ENCODE measurements at places on chromosomes 16 and 17. TPM values are rescaled to one million over a fixed set of nuclear protein-coding genes. Genes with fewer than 3 reads are reported as not detected.

DNA sequence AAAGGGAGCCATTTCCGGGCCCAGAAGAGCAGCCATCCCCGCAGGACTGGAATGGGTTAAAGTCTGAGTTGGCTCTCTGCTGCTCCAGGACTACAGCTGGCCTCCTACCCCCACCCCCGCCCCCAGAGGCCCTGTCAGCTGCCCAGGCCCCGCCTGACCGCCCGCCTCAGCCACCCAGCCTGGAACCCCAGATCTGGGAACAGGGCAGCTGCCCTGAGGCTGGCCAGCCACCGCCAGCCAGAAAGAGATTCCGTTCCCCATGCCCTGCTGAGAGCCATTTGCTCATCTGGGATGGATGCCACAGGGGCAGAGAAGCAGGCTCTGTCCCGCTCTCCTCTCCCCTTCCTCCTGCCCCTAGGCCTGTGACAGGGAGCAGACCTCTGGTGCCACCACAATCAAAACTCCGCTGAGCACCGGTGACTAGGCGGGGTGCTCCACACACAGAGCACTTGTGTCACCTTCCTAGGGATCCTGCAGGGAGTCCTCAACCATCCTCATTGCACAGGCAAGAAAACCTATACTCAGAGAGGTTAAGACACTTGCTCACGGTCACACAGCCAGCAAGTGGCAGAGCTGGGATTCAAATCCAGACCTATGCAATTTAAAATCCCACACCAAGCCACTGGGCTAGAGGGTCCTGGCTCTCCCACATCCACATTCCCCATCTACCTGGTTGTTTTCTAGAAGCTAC is 44.1 kb downstream of the ZNF423 start:
- H3K36me3 ChIP-seq = no peaks in the 10 kb centered on the region
- no peak overlapping the region for H3K4me3 ChIP-seq
- no peak for DNase-seq
- peaks cover 5% of the 10 kb centered on the region for H3K4me1 ChIP-seq
- no peaks in the 10 kb centered on the region for H3K27me3 ChIP-seq

DNA sequence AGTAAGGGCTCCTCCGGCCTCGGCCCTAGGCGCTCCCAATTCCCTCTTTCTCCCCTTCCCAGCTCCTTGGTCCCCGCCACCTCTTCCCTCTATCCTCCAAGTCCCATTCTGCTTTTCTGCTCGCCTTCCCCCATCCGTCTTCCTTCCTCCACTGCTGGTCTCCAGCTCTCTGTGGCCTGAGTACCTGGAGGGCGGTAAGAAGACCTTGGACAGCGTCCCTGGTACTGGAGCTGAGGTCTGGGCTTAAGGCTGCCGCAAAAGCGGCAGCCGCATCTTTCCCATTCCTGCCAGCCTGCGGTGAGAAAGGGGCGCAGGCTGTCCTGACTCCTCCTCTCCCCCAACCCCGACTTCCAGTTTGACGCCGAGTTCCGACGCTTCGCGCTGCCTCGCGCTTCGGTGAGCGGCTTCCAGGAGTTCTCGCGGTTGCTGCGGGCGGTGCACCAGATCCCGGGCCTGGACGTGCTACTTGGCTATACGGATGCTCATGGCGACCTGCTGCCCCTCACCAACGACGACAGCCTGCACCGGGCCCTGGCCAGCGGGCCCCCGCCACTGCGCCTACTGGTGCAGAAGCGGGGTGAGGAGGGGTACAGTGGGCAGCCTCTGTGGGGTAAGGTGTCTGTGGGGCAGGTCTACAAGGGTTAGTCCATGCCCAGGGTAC is 471 bp downstream of the PARD6A start:
- peak overlapping the region; percentile 90 for H3K27ac ChIP-seq
- H3K36me3 ChIP-seq = peaks cover 31% of the 10 kb centered on the region
- no peaks in the 10 kb centered on the region for H3K27me3 ChIP-seq
- no peak for DNase-seq

DNA sequence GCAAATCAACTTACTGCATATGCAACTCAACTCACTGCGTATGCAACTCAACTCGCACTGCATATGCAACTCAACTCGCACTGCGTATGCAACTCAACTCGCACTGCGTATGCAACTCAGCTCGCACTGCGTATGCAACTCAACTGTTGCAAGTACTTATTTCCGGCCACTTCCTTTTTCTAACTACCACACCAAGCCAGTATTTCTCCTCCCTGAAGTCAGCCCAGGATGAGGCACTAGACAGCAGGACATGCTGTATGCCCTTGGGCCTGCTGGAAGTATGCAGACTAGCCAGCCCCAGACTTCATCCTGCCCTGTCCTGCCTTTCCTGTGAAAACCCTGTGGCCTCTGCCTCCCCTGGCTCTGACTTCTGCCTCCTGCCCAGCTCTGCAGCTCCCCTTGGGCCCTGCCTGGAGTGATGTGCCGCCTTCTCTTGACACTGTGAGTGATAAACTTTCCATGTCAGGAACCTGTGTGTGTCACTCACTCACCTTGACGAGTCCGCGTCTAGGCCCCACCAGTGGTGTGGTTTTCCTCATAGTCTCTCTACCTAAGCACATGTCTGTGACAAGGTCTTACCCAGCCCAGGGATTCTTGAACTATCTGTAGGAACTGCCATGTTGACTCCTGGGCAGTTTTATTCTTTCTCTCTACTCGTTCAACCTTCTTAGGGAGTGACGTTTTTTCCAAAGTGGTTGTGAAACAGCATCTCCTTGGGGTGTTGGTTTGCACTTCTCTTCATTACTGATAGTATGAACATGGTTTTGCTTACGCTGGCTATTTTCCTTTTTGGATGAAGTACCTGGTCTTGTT is 16.4 kb downstream of the ZNF778 start:
- H3K36me3 ChIP-seq = peaks cover 51% of the 10 kb centered on the region
- H3K27ac ChIP-seq = no peak overlapping the region
- DNase-seq = no peak
- no peaks in the 10 kb centered on the region for H3K27me3 ChIP-seq
- H3K4me1 ChIP-seq = no peaks in the 10 kb centered on the region

- peaks cover 67% of the 10 kb centered on the region for H3K4me1 ChIP-seq
- H3K27me3 ChIP-seq = no peaks in the 10 kb centered on the region
- H3K27ac ChIP-seq = peak overlapping the region; percentile 21
- DNase-seq = no peak
- no peaks in the 10 kb centered on the region for H3K36me3 ChIP-seq
- H3K4me3 ChIP-seq = no peak overlapping the region
Observed at GRCh38 chr16:27321013-27321915, 7.5 kb downstream of the IL4R start.

- H3K27ac ChIP-seq = no peak overlapping the region
- no peaks in the 10 kb centered on the region for H3K27me3 ChIP-seq
- H3K36me3 ChIP-seq = peaks cover 43% of the 10 kb centered on the region
- DNase-seq = no peak
- no peak overlapping the region for H3K4me3 ChIP-seq
- H3K4me1 ChIP-seq = peaks cover 13% of the 10 kb centered on the region
Observed at GRCh38 chr17:62688398-62689160, 61.1 kb downstream of the MRC2 start.

DNA sequence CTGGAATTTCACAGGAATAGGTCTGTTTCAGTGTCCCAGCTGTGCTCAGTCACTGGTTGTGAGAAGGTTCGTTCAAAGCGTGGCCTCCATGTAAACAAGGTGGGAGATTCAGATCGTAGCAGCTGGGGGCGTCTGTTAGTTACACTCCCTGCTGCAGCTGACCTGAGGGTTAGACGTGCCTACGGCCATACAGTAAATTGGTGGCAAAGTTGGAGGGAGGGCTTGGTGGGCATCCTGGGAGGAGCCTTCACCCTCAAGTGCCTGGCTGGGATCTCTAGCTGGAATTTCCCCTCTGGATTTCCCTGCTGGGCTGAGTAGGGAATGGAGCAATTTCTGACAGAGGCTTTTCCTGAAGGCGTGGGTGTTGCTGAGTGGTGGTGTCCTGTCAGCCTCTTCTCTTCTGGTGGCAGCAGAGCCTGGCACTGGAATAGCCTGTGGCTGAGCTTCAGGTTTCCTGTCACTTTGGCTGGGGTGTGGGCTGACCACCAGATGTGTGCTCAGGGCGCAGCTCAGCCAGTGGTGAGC is 6.4 kb downstream of the FCSK start:
- no peaks in the 10 kb centered on the region for H3K27me3 ChIP-seq
- no peak overlapping the region for H3K4me3 ChIP-seq
- no peak for DNase-seq

DNA sequence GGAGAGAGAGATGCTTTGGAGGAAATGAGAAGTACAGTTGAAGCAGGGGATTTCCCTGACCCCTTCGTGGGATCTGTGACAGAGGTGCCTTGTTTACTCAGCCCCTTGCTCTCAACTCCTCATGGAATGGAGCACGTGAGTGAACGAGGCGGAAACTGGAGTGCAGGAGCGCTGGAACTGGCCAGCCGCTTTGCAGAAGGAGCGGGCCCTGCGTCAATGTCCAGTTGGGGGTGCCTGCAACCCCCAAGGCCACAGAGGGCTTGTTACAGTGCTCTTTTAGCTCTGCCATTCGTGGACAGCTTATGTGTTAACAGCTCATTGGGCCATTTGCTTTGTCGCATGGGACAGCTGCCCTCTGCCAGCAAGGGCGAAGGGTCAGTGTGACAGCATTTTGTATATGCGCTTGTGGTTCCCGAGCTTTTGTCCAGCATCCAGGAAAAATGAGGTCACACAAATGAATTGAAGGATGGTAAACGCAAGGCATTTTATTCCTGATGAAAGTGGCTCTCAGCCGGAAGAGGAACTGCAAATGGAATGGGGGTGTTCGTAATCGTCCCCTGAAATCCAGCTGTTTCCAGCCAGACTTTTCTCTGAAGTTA is 1395.1 kb downstream of the CDH8 start:
- H3K4me3 ChIP-seq = no peak overlapping the region
- no peaks in the 10 kb centered on the region for H3K36me3 ChIP-seq
- H3K4me1 ChIP-seq = no peaks in the 10 kb centered on the region
- H3K27me3 ChIP-seq = no peaks in the 10 kb centered on the region
- H3K27ac ChIP-seq = no peak overlapping the region
- DNase-seq = no peak

GRCh38 chr17:75010683-75011400 is 1.6 kb upstream of the MRPL58 start:
- H3K27me3 ChIP-seq = no peaks in the 10 kb centered on the region
- no peaks in the 10 kb centered on the region for H3K36me3 ChIP-seq
- peak overlapping the region; percentile 94 for H3K27ac ChIP-seq
- no peak for DNase-seq
- H3K4me1 ChIP-seq = peaks cover 32% of the 10 kb centered on the region
- no peak overlapping the region for H3K4me3 ChIP-seq

- no peak overlapping the region for H3K4me3 ChIP-seq
- DNase-seq = no peak
- H3K27ac ChIP-seq = no peak overlapping the region
- peaks cover 36% of the 10 kb centered on the region for H3K36me3 ChIP-seq
- no peaks in the 10 kb centered on the region for H3K27me3 ChIP-seq
Observed at GRCh38 chr17:60680754-60681153, 3.1 kb downstream of the BCAS3 start.

DNA sequence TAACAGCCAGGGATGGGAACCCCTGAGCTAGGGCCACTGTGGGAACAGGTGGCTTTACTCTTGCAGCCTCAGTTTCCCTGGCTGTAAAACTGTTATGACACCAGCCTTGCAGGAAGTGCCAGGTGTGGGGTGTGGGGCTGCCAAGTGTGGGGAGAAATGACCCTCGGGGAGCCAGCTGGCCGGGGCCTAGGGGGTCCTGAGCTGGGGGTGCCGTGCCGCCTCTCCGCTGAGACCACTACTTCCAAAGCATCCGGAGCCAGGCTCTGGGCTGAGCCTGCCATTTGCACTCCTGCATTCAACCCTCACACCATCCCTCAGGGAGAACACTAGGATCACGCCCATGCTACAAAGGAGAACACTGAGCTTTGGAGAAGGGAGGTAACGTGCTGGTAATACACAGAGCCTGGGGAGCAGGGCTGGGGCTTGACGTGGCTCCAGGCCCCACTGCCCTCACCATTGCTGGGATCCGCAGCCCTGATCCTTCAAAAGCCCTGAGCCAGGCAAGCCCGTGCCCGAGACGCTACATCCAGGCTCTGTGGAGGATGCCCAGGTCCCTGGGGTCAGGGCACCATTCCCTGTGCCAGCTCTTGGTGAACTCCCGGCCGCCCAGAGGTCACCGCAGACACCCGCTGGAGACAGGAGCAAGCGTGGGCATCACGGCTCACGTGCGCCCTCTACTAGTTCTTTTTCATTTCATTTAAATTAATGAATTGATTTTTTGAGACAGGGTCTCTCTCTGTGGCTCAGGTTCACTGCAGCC is 28.8 kb upstream of the GINS2 start:
- peak; percentile 72 for DNase-seq
- H3K36me3 ChIP-seq = no peaks in the 10 kb centered on the region
- no peak overlapping the region for H3K4me3 ChIP-seq
- H3K27ac ChIP-seq = no peak overlapping the region
- H3K27me3 ChIP-seq = no peaks in the 10 kb centered on the region

DNA sequence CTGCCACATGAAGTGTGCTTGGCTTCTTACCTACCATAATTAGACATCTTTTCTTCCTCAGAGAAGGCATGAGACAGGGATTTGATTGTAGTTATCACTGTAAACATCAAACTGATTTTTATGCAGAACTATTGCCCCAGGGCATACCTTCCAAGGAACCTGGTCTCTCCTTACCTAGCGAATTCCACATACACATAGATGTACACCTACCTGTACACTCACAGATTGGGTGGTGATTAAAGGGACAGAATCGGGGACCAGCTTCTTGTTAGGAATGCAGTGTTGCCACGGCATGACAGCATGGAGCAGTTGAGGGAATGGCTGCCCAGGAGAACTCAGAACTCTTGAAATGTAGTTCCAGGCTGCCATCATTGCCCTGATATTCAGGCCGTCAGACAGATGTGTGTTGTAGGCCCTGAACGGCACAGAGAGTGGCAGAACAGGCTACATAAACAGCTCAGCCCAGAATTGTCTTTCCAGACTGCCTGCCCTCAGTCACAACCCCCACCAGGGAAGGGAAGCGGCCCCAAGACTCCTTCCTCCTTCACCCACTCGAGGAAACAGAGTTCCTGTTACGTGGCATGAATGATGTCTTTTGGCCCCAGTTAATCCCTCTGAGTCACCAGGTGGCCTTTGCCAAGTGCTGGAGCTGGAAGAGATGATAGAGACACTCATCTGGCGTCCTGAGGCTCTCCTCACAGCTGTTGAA is 17.8 kb upstream of the NAGLU start:
- H3K4me1 ChIP-seq = peaks cover 59% of the 10 kb centered on the region
- DNase-seq = peak; percentile 91
- H3K27me3 ChIP-seq = no peaks in the 10 kb centered on the region

DNA sequence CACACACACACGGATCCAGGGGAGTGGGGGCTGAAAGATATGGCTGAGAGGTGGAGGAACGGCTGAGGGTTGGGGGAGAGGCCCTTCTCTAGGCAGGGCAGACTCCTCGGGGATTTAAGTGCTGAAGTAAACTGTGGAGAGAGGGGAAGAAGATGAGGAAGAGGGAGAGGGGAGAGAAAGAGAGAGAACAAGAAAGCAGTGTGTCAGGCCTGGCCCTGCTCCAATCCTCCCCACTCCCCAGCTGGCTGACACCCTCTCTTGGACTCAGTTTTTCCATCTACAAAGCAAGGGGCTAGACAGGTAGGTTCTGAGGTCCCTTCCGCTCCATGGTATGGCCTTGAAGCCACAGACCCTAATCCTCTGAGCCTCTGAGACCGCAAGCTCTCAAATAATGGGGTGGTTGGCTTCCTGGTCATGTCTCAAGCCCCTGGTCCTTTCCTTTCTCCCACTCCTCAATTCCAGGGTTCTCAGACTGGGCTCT is 2.0 kb downstream of the VAMP2 start:
- DNase-seq = no peak
- H3K4me3 ChIP-seq = peak overlapping the region; percentile 81
- H3K27me3 ChIP-seq = no peaks in the 10 kb centered on the region

GRCh38 chr17:13425390-13425789 is 176.3 kb downstream of the HS3ST3A1 start:
- no peak overlapping the region for H3K4me3 ChIP-seq
- no peak for DNase-seq
- H3K36me3 ChIP-seq = no peaks in the 10 kb centered on the region
- no peaks in the 10 kb centered on the region for H3K4me1 ChIP-seq
- H3K27me3 ChIP-seq = no peaks in the 10 kb centered on the region

The VMO1 gene
- 1.5 TPM for total RNA-seq

The FBXO39 gene
- 0.91 TPM for total RNA-seq

The KRTAP9-2 gene
- total RNA-seq = 36.3 TPM

The EVI2B gene
- total RNA-seq = 3.2 TPM

Data from suprapubic skin (tissue), 4 donors.